ENCODE measurements at places on chromosomes 16 and 17. TPM values are rescaled to one million over a fixed set of nuclear protein-coding genes. Genes with fewer than 3 reads are reported as not detected.

CASKIN2 gene
- polyA plus RNA-seq: 28.5 TPM

MAP2K3 gene
- polyA plus RNA-seq: 22.6 TPM

KRT222 gene
- 0.17 TPM for polyA plus RNA-seq

TTYH2 gene
- 16.9 TPM for polyA plus RNA-seq

IRX3 gene
- 39.2 TPM for polyA plus RNA-seq

GRIN2C gene
- 0.20 TPM for polyA plus RNA-seq

G6PC1 gene
- polyA plus RNA-seq: 5.2 TPM

MYH1 gene
- not detected for polyA plus RNA-seq

MT1H gene
- polyA plus RNA-seq: 58.4 TPM

DCUN1D3 gene
- polyA plus RNA-seq: 8.6 TPM

ATXN7L3 gene
- 63.4 TPM for polyA plus RNA-seq

FAHD1 gene
- polyA plus RNA-seq: 39.8 TPM

CPHXL2 gene
- polyA plus RNA-seq: not detected

IFI35 gene
- polyA plus RNA-seq: 9.9 TPM

HOXB4 gene
- 6.8 TPM for polyA plus RNA-seq

CDR2L gene
- 10.6 TPM for polyA plus RNA-seq

SLFN11 gene
- 19.1 TPM for polyA plus RNA-seq

CLEC19A gene
- polyA plus RNA-seq: 0.24 TPM

MMP28 gene
- polyA plus RNA-seq: 1.7 TPM

KRTAP16-1 gene
- polyA plus RNA-seq: not detected

TP53TG3 gene
- polyA plus RNA-seq: not detected

MAPT gene
- 9.2 TPM for polyA plus RNA-seq

SLFN14 gene
- 0.10 TPM for polyA plus RNA-seq

FBXO39 gene
- polyA plus RNA-seq: 0.19 TPM

AMFR gene
- polyA plus RNA-seq: 144 TPM

ZNF597 gene
- 3.8 TPM for polyA plus RNA-seq

TP53TG3D gene
- polyA plus RNA-seq: 0.61 TPM

WSCD1 gene
- 14.4 TPM for polyA plus RNA-seq

CA10 gene
- 8.4 TPM for polyA plus RNA-seq

ARSG gene
- polyA plus RNA-seq: 4.3 TPM

ETV4 gene
- polyA plus RNA-seq: 41.0 TPM
